ENCODE measurements at places on chromosomes 16 and 17. TPM values are rescaled to one million over a fixed set of nuclear protein-coding genes. Genes with fewer than 3 reads are reported as not detected.

The C17orf78 gene
- total RNA-seq: not detected

The ASPHD1 gene
- not detected for total RNA-seq

The OR4D1 gene
- total RNA-seq: not detected

The OTOA gene
- total RNA-seq: 0.11 TPM

The SCARF1 gene
- total RNA-seq: 0.79 TPM

The PLA2G15 gene
- 7.9 TPM for total RNA-seq

The SSTR5 gene
- total RNA-seq: not detected

The PRSS36 gene
- 2.5 TPM for total RNA-seq

The TMC8 gene
- under 0.01 TPM for total RNA-seq

The GINS3 gene
- 1.4 TPM for total RNA-seq

All from placental epithelial cell (primary cell).